Activated naive CD8-positive, alpha-beta T cell treated with anti-CD3 and anti-CD28 coated beads, Interleukin-2, amount 50 U/mL, for 16 hours (primary cell): ENCODE measurements at places on chromosomes 16 and 17.

DNA sequence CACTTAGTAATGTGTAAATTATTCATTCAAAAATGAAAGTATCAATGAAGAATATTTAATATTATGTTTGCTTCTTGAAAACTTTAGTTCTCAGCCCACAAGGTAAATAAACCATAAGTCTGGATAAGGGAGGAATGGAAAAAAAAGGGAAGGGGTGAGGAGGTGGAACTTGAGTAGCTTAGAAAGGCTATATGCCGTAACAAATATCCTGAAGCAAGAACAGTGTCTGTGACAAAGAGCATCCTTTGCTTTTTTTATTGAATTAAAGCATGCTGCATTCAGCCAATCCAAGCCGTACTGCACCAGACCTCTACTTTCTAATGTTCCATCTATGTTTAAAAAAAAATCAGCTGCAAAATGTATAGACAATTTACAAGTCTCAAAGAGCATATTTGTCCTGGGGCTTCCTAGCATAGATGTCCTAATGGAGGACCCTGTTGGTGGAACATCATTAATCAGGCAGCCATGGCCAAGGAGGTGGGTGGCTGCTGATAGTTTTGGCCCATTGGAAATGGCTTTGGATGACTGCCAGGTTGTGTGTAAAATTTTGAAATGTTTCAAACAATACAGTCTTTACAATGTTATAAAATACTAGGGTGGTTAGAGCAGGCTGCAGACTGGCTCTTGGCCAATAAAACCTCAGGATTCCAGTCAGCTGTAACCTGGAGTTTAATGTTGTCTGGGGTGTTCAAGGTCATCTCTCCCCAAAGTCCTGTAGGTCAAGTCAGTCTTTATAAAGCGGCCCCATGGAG, 895.8 kb upstream of the SOX9 start:
- no peak for DNase-seq

DNA sequence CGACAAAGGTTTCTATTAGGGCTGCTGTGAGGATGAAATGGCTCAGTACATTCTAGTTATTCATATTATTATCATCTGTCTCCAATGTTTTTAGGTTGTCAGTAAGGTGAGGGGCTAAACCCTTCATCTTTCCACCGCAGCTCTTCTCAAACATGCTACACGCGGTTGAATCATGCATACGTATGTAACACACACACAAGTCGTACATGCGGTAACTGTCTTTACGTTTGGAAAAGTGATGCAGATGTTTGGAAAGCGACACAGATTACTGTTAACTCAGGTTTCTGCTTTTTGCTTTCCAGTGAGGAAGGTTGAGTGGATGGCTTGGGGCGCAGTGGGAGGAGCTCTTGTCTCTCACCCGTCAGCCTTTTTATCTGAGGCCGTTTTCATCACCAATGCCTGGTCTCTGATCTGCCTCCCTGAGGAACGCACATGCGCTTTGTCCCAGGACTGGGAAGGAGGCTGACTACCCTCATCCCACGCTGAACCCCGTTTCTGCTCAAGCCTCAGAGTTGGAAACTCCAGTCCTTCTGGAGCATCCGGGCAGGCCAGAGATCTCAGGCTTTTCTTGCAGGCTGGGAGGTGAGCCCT, 3.2 kb upstream of the FOXL1 start:
- DNase-seq = no peak

- no peak for DNase-seq
Observed at GRCh38 chr17:71922439-71922838, 198.4 kb upstream of the SOX9 start.

DNA sequence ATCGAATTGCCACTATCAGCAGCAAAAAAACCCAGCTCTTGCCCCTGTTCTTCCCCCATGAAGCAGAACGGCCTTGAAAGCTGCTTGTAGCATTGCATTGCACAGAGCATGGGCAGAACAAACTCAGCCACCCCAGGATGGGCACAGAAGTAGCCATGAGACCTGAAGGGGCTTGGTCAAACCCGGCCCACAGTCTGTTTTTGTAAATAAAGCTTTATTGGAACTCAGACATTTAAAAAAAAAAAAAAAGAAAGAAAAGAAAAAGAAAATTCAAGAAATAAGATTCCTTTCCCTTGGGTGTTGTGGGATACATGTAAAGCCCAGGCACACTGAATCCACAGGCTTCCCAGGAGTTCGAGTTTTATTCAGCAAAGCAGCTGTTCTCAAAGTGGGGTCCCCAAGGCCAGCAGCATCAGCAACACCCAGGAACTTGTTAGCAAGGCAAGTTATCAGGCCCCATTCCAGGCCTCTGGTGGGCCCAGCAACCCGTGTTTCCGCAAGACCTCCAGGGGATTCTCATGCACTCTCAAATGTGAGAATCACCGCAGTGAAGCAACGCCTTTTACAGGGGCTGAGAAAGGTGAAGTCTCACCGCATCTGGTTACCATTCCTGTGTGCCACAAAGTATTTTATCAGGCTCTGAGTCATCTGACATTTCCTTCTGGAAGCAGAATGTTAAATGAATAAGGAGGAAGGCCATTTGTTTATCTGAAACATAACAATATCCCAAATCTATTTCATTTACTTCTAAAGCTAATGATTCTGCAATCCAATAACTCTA, 108.2 kb downstream of the SLC39A11 start:
- DNase-seq = no peak

GRCh38 chr16:49596068-49596467, 222.5 kb downstream of the C16orf78 start:
- DNase-seq = no peak

DNA sequence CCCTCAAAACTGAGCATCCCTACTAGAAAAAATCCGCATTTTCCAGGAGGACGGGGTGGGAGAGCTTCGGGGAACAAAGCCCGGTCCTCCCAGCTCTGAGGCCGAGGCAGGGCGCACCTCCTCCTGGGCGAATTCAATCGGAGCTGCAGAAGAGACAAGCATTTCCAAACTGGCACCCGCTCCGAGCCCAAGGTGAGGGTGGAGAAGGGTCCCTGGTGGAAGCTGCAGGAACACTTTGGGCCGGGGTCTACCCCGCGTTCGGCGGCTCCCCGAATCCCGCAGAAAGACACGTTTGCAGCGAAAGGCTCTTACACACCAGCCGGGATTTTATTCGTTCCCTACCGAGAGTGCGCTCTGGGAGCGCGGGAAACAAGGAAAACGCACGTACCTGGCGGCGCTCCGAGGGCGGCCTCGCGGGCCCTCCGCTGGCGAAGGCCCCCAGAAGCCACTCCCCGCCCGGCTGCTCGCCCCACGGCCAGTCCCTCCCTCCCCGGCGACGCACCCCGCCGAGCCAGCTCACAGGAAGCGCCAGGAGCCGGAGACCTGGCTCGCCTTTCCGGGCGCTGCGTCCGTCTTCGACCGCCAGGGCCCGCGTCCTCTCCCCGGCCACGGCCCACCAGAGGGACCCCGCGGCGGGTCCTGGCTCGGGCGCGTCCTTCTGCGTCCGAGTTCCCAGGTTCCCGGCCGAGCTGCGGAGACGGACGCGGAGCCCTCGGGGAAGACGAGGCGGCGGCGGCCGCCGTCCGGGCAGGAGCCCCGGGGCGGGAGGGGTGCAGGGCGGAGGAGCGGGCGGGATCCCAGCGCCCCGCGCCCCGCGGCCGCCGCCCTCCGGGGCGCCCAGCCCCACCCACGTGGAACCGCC, 49.8 kb upstream of the BAHCC1 start:
- DNase-seq = no peak

GRCh38 chr16:60485872-60486489, 1550.3 kb downstream of the CDH8 start:
- no peak for DNase-seq
